NCI-H460 (cell line): ENCODE measurements at places on chromosomes 1 and 21.

DNA sequence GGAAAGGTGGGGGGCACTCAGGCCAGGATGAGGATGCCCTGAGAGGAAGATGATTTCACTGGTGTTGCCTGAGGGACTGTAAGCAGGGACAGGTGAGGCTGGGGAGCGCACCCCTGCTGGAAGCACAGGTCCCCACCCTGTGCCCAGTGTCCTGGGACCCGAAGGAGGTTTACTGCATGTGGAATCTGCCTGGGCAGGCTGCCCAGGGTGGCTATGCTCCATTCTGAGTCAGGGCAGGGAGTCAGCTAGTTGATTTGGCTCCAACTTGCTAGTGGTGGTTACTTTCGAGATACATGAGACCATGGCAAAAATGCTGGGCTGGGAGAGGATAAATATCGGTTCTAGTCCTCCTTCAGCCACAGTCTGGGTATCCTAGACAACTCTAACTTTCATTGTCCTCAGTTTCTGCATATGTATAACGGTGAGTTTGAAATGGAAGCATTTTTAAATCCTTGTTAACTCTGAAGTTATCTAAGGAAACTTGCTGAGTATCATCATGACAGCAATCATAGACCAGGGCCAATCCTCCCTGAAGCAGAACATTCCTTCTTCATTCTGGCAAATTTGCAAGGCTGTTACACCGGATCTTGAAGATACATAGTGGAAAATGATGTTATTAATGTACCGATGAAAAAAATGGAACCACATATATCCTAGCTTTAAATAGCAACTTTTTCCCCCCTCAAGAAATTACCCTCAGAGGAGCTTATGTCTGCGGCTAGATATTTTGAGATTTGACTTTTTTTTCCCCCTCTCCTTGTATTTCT, 7.7 kb downstream of the TLR5 start:
- no peak for DNase-seq

DNA sequence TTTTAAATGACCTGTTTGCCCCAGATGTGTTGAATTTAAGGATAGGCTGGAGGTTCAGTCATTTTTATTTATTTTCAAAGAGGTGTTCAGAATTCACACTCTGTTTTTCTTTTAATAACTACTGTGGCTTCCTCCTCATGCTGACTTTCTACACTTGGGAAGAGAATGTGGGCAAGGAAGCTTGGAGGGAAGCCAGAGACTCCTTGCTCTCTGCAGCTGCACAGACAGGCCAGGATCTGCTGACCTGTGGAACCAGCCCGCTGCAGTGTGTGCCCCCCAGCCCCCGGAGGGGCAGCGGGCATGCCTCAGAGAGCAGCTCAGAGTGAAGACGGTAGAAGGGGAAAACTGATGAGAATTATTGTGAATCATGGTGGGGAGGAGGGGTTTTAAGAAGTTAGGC, 16.9 kb downstream of the MGST3 start:
- no peak for DNase-seq

DNA sequence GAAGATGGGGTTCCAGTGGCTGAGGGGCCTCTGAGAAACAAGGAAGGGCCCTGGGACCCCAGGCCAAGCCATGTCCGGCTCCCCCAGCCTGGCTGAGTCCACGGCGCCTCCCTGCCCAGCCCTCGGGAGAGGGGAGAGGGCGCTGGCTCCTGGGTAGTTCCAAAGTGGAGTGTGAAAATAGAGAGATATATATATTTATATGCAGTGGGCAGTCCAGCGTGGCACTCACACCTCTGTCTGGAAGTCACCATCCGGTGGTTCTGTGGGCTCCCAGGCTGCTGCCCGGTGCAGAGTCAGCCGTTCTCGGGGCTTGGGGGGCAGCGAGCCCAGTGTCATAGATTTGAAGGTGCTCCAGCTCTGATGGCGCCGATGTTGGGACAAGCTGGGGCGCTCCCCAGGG, 23.4 kb upstream of the COL16A1 start:
- DNase-seq = no peak

DNA sequence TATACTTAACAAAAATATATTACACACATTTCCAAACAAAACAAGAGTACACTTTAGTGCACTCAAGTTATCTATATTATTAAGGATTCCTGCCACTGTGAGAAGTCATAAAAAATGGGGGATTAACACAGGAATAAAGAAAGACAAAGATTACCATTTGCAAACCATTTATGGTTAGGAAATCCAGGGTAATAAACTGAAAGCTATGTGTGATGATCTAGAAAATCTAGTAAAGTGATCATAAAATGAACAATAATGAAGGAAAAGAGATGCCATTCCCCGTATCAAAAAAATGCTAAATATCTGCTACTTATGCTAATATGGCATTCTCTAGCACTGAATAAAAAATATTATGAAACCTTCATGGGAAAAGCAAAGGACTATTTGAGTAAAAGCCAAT, 101.4 kb downstream of the AK5 start:
- DNase-seq = no peak

DNA sequence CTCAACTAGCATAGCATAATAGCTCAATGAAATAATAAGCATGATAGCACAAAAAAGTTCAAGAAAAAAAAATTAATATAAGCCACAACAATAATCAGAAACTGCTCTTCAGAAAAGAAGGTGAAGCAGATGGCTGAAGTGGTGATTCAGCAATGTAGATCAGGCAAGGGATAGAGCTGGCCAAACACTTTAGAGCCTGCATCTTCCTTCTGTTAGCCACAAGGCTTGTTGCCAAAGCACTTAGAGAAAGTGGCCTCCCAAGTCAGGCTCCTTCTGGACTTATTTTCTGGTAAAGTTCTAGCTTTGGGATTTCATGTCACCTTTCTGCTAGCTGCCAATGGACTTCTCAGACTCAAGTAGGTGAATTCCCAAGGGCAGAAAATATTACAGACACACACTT, 60.3 kb upstream of the C1orf87 start:
- DNase-seq = no peak

GRCh38 chr1:206666031-206666561, 18.6 kb upstream of the MAPKAPK2 start:
- no peak for DNase-seq
